ENCODE measurements at places on chromosomes 11 and 22. TPM values are rescaled to one million over a fixed set of nuclear protein-coding genes. Genes with fewer than 3 reads are reported as not detected.

The ABTB2 gene
- 28.4 TPM for total RNA-seq

The NPTXR gene
- total RNA-seq, result 8.7 TPM

The MS4A3 gene
- not detected for total RNA-seq

The UPK3A gene
- total RNA-seq, result not detected

The VPREB1 gene
- total RNA-seq, result not detected

The TOMT gene
- not detected for total RNA-seq

The CNTF gene
- total RNA-seq, result 1.4 TPM

The ADORA2A gene
- 0.54 TPM for total RNA-seq

The ABCC8 gene
- total RNA-seq, result 9.5 TPM

The MUC2 gene
- 0.21 TPM for total RNA-seq

The DBX1 gene
- total RNA-seq, result not detected

The OR56A1 gene
- total RNA-seq, result not detected

The CDC42EP1 gene
- 30.8 TPM for total RNA-seq

The FAM181B gene
- total RNA-seq, result 0.04 TPM

The SPA17 gene
- total RNA-seq, result 18.0 TPM

The SMC1B gene
- total RNA-seq, result not detected

The CALCA gene
- total RNA-seq, result not detected

The APOL1 gene
- total RNA-seq, result 18.1 TPM

The PARVG gene
- not detected for total RNA-seq

The JHY gene
- 3.1 TPM for total RNA-seq

The MMP3 gene
- total RNA-seq, result 0.48 TPM

The KCNQ1OT1 gene
- 0.05 TPM for total RNA-seq

The TAF10 gene
- 219 TPM for total RNA-seq

The KCNK4 gene
- total RNA-seq, result not detected

The C22orf31 gene
- not detected for total RNA-seq

The TH gene
- total RNA-seq, result not detected

The ASCL2 gene
- total RNA-seq, result not detected

The CCDC134 gene
- 3.3 TPM for total RNA-seq

The E2F8 gene
- total RNA-seq, result 7.2 TPM

The HORMAD2 gene
- total RNA-seq, result not detected

The GP1BB gene
- 1.5 TPM for total RNA-seq

The BDNF gene
- total RNA-seq, result 8.8 TPM

The OR52E8 gene
- not detected for total RNA-seq

The MRGPRX3 gene
- total RNA-seq, result not detected

The SAA4 gene
- total RNA-seq, result not detected

The MRGPRF gene
- total RNA-seq, result 0.12 TPM

The TPH1 gene
- 0.27 TPM for total RNA-seq

The OR2AG2 gene
- total RNA-seq, result not detected

The SNX32 gene
- total RNA-seq, result 0.09 TPM

The FJX1 gene
- 36.0 TPM for total RNA-seq

The C11orf16 gene
- not detected for total RNA-seq

The GAL3ST3 gene
- total RNA-seq, result not detected

The OR10S1 gene
- total RNA-seq, result not detected

The KIRREL3 gene
- 9.8 TPM for total RNA-seq

The CCDC73 gene
- not detected for total RNA-seq

The ZBTB16 gene
- total RNA-seq, result 1.1 TPM

The TSSC4 gene
- 72.0 TPM for total RNA-seq

The TPBGL gene
- 0.14 TPM for total RNA-seq

The KCNA4 gene
- not detected for total RNA-seq

The OR4A16 gene
- not detected for total RNA-seq

The ADAMTS8 gene
- total RNA-seq, result 1.1 TPM

The DDI1 gene
- total RNA-seq, result not detected

All from A549 treated with Mapracorat at 1 μM for 4 hours (cell line).